Activated T-helper 1 cell treated with anti-CD3 and anti-CD28 coated beads, Interleukin-2, amount 50 U/mL, for 16 hours (primary cell): ENCODE measurements at places on chromosomes 4 and X.
A peak's percentile ranks its signal among the peaks of the same experiment; 100 is the strongest.

DNA sequence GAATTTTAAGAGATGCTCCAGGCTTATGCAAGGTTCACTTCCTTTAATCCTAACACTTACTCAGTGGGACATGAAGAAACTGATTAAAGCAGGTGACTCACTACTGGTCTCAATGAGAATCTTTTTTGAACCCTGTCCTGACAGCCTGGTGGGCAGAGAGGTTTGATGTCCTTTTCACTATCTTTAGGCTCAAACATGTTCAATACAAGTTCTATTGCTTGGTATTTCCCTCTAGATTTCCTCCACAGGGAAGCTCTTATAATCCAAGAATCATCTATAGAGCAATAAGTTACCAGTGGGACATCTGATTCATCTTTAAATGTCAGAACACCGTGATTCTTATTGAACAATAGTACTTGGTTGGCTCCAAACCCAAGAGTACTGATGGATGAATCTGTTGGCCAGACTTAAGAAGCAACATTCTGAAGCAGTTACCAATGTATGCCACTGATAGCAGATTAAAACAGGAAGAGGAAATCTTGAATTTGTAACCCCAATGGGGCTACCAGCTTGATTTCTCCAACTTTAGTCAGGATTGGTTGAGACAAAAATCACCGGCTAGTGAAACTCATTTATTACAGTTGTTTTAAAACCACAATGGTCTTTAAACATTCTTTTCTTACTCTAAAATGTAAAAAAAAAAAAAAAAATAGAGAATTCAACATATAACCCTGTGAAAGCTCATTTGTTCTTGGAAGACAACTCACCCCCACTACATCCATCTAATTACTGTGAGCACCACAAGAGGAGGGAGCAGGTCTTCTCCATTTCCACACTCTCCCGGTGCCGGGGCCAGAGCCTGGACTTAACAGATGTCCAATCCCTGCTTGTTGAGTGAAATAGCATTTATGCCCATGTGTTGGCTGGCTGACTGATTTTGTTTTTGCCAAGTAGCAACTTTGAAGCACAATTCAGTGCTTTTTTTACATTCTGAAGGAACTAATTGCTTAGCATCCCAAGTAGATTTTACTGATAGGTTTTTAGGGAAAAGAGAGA is 43.3 kb downstream of the FGFBP1 start:
- DNase-seq: no peak

DNA sequence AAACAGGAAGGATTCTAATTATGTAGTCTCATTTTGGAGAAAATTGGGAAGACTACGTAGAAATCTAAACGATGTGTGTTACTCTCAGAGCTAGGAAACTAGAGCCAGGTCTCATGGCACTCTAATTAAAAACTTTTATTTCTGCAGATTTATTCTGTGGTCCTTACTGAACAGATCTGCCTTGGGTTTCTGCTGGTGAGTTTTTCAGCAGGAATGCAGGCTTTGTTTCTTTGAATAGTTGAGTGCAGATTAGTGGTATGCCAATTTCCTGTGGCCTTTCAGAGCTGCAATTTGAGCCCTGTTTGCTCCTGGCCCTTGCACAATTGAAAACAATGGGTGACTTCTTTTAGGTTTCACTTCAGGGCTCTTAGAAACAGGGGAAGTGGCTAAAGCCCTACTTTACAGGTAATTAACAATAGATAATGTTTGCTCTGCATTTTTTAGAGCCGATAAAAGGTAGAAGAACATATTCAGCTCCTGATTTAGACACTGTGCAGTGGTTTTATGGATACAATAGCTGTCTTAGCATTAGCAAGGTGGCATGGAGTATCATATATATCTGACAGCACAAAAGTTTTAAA is 21.8 kb downstream of the SPRY1 start:
- no peak for DNase-seq

GRCh38 chrX:19243431-19243830 is 100.3 kb upstream of the PDHA1 start:
- no peak for DNase-seq

- no peak for DNase-seq
Observed at GRCh38 chr4:163808011-163808410, 313.5 kb downstream of the TMA16 start.

DNA sequence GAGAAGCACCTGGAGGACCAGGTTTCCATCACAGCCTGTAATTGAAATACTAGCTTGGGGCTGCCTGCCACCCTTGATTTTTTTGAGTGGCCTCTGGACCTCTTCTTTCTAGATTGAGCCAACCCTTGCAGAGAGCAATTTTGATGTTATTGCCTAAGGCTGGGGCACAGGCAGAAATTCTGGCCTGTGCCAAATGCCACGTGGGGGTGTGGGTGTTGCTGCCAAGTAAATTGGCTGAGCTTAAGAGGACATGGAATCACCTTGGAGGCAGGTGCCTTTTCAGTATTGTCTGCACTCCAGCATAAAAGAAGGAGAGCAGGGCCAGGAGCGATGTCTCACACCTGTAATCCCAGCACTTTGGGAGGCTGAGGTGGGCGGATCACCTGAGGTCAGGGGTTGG is 286.1 kb upstream of the PRPS2 start:
- DNase-seq: no peak

DNA sequence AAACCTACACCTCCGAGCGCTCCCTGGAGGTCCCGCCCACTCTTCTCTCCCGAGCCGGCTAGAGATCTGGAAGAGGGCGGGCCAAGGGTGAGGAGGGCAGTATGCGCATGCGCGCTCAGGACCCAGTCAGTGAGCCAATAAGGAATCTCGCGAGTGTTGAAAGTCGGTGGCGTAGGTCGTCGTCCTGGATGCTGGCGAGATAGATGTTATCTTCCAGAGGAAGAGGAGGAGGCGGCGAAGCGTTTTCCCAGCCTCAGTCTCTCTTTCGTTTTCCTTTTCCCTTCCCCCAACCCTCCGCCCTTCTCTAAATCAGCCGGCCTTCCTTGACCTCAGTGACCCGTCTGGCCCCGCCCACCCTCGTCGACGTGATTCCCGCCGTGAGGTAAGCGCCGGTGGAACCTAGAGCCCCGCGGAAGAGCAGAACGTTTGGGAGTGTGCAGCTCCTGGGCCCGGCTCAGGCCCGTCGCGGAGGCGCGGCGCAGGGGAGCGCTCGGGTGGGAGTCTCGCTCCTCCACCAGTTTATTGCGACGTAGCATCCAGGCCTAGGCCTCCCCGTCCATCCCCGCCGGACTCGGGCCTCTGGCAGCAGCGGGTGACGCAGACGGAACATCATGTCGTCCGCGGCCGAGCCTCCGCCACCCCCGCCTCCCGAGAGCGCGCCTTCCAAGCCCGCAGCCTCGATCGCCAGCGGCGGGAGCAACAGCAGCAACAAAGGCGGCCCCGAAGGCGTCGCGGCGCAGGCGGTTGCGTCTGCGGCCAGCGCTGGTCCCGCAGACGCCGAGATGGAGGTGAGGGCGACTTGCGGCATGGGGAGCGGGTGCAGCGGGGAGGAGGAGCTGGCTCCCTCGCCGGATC is at the start of gene SMARCA5:
Gene SMARCA5, plus strand, starts transcription at position 389 of the 855 bp plus-strand sequence. Its CDS starts 223 bp downstream, at position 612.
- peak; percentile 84 for DNase-seq

DNA sequence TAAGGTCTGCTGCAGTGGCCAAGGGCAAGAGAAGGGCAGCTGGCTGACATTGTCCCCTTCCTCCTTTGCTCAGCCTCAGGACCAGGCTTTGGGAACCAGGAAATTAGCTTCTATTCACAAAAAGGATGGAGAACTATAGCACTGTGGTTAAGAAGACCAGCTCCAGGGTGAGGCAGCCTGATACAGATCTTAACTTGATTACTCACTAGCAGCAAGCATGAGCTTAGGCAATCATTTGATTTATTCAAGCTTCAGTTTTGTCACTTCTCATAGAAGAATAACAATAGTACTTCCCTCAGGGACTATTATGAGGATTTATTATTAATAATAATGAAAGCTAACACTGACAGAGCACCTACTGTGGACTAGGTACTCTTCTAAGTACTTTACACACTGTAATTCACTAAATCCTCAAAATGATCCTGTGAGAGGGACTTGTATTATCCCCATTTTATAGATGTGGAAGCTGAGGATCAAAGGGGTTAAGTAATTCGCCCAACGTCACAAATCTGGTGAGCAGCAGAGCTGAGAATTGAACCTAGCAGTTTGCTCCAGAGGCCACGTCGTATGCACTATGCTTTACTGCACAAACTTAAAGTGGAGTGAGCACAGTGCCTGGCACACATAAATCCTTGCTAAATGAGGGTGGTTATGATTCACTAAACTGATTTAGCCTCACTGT is 130.4 kb upstream of the PAK3 start:
- no peak for DNase-seq
